ENCODE measurements at places on chromosomes 6 and 20.
A peak's percentile ranks its signal among the peaks of the same experiment; 100 is the strongest.

- no peak for DNase-seq
Measured at GRCh38 chr6:108052706-108053105, 21.8 kb downstream of the OSTM1 start.

DNA sequence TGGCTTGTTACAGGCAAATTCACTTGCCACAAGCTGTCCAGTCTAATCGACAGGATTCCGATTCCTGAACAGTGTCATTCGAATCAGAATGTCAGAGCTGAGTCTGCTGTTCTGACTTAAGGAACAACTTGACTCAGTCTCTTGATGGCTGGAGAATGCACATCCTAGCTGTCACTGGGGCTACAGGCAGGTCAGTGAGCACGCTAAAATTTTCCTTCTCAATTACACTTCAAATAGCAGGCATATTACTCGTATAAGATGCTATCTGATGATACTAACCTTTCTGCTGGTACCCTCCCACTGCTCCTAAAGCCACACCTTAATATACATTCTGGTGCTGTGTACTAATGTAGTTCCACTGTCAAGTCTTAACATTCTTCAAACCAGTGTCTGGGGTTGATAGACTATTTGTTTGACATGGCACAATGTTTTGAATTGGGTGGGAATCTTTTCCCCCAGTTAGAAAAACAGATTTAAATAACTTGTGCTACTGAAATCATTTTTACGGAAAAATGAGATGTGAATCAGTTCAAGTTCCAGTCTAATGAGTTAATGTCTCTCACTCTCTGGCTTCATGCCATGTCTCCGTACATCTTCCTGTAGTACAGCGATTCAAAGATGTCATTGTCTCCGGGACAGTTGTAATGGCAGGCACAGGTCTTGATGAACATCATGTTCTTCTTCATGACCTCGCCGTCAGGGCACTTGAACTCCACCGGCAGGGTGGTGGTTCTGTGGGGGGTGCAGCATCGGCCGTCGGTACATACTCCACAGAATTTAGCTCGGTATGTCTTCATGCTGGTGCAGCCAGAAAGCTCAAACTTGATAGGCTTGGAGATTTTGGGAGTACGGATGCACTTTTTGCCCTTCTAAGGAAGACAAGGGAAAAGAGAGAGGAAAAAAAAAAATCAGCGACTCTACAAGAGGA, 2.2 kb downstream of the CCN2 start:
- DNase-seq, result no peak

- no peak for DNase-seq
Measured at GRCh38 chr6:33851959-33852358, 48.2 kb upstream of the MLN start.

- no peak for DNase-seq
Measured at GRCh38 chr6:114024746-114025145, 53.8 kb upstream of the HDAC2 start.

DNA sequence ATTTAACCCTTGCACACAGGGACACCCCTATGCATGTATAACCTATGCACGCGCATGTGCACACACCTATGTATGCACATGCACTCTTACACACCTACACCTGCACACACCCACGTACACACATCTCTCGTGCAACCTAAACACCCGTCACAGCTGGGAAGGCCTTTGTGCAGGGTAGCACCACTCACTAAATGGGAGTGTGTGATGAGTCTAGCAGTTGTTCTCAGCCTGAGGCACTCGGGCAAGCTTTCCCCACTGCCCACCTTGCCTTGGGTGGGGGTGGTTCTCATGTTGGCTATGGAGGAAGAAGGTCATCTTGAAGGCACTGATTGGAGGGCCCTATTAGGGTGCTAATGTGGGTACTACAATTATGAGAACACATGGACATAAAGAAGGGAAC, 85.8 kb downstream of the DLL1 start:
- DNase-seq, result no peak

DNA sequence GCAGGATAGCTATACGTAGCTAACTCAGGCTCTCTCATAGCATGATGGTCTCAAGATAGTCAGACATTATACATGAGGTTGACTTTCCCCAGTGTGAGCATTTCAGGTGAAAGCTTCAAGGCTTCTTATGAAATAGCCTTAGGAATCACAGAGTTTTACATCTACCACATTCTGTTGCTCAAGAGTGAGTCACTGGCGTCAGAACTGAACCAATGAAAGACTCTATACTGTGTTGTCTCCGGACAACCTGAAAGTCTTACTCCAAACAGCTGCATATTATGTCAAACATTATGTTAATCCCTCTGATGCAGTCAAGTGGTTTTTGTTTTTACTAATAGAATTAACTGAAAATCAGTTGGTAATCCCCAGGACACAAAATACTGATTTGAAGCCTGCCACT, 79.8 kb upstream of the TRDN start:
- DNase-seq, result no peak

DNA sequence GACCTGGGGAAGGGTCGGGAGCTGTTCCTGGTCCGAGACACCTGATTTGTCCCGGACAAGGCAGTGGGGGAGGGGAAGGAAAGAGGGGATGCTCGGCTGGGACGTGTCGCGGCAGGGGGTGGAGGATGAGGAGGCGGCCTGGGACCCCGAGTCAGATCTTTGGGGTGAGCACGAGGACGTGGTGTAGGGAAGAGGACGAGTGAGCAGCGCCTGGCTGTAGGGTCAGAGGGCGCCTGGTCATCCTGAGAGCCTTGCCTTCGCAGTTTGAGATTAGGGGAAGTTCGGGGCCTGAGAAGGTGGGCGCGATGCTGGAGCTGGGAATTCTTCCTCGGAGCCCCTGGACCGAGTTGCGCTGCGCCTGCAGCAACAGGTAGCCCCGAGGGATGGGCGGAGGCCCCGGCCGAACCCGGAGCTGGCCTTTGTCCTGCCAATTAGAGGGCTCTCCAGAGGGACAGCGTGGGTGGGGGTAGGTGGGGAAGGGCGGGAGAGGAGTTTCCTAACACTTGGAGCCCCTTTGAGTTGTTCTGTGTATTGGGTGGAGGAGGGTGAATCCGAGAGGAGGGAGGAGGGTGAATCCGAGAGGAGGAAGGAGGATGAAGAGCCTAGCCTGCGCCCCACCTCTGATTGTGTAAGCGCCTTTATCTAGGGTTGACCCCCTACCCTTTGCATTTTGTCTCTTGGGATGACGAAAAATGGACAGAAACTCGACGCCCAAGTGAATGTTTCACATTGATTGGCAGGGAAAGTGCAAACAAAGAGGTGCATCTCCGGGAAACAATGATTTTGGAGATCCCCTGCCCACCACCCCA, 72.0 kb downstream of the SOX4 start:
- peak; percentile 22 for DNase-seq

DNA sequence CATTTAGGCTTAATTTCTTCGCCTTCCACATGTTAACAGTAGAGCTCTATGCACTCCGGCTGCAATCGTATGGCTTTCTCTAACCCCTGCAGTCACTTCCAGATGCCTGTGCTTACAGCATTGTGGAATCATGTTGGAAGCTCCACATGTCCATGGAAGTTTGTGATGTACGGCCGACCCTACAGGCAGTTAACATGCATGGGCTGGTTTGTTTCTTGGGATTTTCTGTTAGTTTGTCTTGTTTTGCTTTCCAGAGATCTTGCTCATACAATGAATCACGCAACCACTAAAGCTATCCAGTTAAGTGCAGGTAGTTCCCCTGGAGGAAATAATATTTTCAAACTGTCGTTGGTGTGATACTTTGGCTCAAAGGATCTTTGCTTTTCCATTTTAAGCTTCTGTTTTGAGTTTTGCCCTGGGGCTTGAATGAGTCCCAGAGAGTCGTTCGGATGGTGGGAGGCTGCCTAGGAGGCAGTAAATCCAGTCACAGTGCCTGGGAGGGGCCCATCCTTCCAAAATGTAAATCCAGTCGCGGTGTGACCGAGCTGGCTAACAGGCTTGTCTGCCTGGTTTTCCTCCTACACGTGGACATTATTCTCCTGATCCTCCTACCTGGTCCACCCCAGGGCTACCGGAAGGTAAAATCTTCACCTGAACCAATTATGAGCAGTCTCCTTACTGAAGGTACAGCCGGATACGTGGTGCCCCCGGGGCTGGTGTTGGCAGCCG, 225.9 kb downstream of the SMOC2 start:
- DNase-seq, result no peak

DNA sequence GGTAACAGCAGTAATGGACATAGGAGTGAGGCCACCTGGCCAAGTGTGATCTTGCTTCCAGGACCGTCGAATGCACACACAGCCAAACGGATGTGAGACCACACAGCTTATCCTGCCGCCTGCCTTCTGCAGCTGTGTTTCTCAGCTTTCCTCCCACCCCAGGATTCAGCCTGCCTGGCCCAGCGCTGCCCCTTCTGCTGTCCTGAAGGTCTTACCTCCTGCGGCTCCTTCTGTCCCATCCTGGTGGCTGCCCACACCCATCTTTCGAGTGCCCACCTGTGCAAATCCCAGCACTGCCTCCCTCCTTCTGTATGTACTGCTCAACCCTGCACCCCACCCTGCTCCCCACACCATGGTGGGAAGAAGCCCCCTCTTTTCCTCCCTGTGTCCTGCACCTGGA, 49.4 kb upstream of the DACT2 start:
- no peak for DNase-seq

- no peak for DNase-seq
Measured at GRCh38 chr6:70838907-70839285, 118.0 kb downstream of the B3GAT2 start.

GRCh38 chr6:161418463-161418945, 144.6 kb upstream of the AGPAT4 start:
- DNase-seq, result peak; percentile 57

DNA sequence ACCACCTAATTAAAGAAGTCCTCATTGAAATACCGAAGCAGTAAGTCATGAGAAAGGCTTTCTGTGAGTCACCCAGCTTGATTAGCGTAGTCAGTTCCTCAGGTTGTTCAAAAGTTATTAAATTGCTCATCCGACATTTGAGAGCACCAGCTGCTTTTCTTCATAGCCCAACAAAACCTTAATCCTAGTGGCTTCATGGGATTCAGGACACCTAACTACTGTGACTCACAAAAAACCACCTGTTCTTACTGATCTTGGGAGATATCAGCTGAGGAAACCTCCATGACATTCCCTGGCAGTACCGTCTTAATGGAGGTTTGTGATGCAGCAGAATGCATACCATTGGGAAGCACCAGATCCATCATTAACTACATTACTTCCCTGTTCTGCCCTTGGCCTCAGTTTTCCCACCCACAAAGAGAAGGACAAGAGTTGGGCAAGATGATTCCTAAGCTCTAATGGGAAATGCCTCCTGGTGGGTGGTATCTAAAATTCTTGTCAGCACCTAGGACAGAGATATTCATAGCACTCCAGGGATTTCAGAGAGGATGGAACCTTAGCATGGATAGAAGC, 103.8 kb downstream of the KHDC1L start:
- DNase-seq, result no peak

GRCh38 chr20:1934721-1935573, 39.7 kb downstream of the SIRPA start:
- DNase-seq, result no peak

GRCh38 chr6:64123761-64124633, 488.4 kb downstream of the PHF3 start:
- DNase-seq, result no peak

GRCh38 chr6:13725052-13725451, 13.4 kb upstream of the RANBP9 start:
- no peak for DNase-seq

DNA sequence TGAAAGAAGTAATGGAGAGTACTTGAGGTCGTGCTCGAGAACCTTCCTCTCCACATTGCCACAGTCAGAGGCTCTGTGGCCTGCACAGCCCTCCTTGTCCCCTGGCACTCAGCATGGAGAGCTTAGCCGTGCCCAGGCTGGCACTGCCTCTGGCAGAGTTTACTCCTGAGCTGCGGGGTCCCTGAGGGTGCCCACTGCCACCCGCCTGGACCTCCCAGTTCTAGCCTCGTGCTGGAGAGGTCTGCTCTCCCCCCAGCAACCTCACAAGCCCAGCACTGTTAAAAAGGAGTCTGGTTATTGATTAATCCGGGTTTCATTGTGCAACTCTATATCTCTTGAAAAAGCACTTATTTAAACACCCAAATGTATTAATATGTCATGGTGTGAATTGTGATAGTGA, 226.8 kb downstream of the TMEM242 start:
- no peak for DNase-seq

DNA sequence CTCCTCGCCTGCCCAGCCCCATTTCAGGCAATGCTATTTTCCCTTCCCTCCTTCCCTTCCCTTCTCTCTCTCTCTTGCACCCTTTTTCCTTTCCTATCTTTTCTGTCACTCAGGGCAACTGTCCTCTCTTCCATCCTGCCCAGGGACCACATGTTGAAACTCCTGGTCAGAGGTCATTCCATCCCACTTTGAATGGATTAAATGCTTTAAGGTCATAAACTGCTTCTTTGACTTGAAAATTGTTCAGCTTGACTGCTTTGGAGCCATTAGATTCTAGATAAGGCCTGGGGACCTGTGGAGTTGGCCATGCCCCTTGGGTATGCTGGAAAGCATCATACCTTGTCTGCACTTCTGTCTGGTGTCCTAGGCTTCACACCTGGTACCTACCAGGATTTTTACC, 106.1 kb downstream of the DTNBP1 start:
- DNase-seq, result no peak

GRCh38 chr6:81761197-81761596, 8.7 kb upstream of the TENT5A start:
- no peak for DNase-seq

DNA sequence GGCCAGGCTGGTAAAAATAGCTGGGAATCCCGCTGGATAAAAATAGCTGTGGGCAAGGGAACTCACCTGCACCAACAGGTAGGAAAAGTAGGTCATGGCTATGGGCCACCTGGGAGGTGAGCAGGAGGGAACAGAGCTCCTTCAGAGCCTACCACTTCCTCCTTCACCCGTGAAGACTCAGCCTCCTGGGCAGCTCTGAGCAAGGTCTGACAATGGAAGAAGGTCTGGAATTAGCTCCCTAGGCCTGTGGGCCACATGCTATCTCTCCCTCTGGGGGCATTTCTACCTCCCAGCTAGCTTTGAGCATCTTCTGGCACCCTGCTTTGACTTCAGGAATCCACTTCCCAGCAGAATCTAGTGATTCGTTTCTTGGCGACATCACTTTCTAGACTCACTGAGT, 153.9 kb downstream of the MRPL14 start:
- DNase-seq, result no peak

GRCh38 chr6:68726992-68727391, 91.9 kb downstream of the ADGRB3 start:
- no peak for DNase-seq

GRCh38 chr20:16930656-16931055, 182.5 kb downstream of the OTOR start:
- DNase-seq, result no peak

- no peak for DNase-seq
Measured at GRCh38 chr20:38747495-38748096, 664 bp upstream of the ACTR5 start.

Data from GM20000 (cell line).